ENCODE measurements at places on chromosomes 7 and 10.

- peak; percentile 45 for DNase-seq
Measured at GRCh38 chr10:44552726-44553125, 167.8 kb upstream of the CXCL12 start.

DNA sequence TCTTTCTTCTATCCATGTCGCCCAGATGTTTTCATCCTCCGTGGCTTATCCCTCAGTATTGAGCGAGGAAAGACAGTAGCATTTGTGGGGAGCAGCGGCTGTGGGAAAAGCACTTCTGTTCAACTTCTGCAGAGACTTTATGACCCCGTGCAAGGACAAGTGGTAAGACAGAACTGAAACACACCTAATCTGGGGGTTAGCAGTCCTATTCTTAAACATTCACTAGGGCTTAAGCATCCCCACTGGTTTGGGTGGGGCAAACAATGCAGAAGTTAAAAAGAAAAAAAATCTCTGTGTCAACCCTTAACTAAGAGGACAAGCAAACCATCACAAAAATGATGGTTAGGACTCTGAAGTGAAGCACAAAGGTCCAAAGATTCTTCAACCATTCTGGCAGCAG lies 43.8 kb downstream of the SP8 start:
- DNase-seq, result no peak

DNA sequence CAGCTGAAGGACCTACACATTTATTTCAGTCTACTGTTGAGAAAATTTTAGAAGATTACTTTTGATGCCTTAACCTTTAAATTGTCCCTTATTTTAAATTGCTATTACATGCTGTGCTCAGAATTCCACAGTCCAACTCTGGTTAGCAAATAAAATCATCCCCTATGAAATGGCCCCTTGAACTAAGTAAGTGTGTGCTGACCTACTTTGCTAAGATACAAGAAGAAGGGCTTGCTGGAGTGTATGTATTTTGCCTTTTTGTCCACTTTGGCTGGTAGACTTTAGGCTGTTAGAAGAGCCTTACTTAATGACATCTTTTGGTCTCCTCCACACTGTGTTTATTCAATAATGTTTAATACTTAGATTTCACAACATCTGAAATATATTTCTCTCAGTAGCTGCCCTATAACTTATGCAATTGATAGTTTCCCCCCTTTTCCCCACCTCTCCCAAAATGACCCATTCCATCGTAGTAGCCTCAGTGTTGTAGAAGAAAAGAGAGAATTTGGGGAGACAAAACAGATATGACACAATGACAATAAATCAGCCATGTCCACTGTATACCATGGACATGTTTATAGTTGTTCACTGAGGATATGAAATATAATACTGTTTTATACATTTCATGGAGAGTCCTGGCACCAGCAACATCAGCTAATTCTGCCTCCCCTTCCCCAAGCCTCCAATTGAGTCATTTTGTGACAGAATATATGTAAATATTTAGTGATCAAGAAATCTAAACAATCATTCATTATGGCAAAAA lies 107.8 kb upstream of the ASAH2 start:
- no peak for DNase-seq

GRCh38 chr10:13051126-13051694 lies 48.8 kb upstream of the OPTN start:
- no peak for DNase-seq

DNA sequence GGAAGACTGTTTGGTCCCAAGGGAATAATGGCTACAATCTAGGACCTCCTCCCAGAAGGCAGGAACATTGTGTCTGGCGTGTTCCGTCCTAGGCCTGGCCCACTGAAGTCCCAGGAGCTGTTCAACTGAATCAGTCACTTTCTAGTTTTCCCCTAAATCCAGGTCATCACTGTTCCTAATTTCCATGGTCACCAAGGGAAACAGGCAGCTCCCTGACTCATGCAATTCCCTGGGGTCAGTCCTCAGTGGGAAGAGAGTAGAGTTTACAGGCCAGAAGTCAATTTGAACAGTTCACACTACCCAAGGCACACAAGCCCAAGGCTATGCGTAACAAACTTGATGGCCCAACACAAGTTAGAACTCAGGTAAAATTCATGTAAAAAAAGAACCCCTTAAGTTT lies 44.0 kb downstream of the CREB3L2 start:
- DNase-seq, result peak; percentile 97

GRCh38 chr10:42950606-42951485 lies 126.0 kb upstream of the RET start:
- DNase-seq, result no peak

DNA sequence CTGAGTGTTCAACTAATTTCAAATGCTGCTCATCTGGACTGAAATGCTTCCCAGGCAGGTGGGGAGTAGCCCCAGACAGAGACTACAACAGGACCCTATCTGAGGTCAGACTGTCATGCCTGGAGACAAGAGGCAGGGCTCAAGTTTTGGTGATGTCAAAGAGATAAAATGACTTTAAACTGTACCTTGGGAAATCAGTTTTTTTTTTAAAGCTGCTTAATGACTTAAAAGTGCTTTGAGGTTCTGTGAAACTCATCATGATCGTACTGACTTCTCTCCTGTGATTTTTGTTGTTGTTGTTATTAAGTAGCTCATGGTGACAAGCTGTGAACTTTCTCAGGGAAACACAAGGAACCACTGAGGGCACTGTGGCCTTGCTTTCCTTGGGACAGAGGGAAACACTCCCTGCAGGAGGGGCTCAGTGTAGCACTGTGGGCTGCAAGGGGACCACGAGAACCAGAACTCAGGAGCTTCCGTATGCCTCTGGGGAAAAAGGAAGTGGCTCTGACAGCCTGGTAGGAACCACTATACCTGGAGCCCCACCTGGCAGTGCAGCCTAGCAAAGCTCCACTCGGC lies 9.5 kb downstream of the HIPK2 start:
- DNase-seq, result no peak

- peak; percentile 31 for DNase-seq
Measured at GRCh38 chr10:13100349-13101294, 659 bp downstream of the OPTN start.

DNA sequence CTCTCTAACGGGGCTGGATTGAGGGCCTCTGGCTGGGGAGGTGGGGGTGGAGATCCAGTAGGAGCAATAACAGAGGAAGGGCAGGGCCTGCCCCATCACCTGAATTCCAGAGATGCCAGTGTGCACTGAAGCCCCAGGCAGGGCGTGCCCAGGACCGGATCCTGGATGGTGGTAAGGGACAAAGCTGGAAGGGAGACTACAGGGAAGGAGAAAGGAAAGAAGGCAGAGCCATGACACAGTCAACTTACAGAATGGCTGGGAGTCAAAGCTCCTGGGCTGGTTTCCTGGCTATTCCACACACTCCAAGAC lies 666 bp downstream of the TMEM139 start:
- DNase-seq, result no peak

GRCh38 chr10:72164617-72165016 lies 51.2 kb upstream of the ANAPC16 start:
- no peak for DNase-seq

GRCh38 chr7:148104924-148105323 lies 485.6 kb upstream of the C7orf33 start:
- DNase-seq, result no peak

- DNase-seq, result peak; percentile 25
Measured at GRCh38 chr10:97991871-97992270, 38.5 kb downstream of the CRTAC1 start.

Data from fibroblast of mammary gland (primary cell).